Activated CD4-positive, alpha-beta T cell treated with anti-CD3 and anti-CD28 coated beads for 36 hours (primary cell): ENCODE measurements at places on chromosomes 13 and 19. TPM values are rescaled to one million over a fixed set of nuclear protein-coding genes. Genes with fewer than 3 reads are reported as not detected.

DNA sequence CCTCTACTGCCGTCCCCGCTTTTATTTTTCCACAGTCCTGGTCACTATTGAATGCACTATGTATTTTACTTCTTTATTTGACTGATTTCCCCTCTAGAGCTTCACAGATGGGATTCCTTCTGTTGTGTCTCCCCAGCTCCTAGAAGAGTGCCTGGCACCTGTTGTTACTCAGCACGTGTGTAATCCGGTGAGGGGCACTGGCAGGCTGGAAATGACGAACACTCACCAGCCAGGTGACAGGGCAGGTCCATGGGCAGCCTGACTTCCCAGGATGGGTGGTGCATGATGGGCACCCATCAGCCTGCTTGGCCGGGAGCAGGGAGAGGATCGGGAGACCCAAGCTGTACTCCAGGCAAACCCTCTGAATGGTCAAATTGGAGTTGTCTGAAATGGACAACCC is 67.2 kb downstream of the CEBPG start:
- DNase-seq, result no peak
- no peaks in the 10 kb centered on the region for H3K36me3 ChIP-seq
- H3K4me1 ChIP-seq, result no peaks in the 10 kb centered on the region
- no peak overlapping the region for H3K4me3 ChIP-seq
- no peak overlapping the region for H3K27ac ChIP-seq
- H3K27me3 ChIP-seq, result no peaks in the 10 kb centered on the region

DNA sequence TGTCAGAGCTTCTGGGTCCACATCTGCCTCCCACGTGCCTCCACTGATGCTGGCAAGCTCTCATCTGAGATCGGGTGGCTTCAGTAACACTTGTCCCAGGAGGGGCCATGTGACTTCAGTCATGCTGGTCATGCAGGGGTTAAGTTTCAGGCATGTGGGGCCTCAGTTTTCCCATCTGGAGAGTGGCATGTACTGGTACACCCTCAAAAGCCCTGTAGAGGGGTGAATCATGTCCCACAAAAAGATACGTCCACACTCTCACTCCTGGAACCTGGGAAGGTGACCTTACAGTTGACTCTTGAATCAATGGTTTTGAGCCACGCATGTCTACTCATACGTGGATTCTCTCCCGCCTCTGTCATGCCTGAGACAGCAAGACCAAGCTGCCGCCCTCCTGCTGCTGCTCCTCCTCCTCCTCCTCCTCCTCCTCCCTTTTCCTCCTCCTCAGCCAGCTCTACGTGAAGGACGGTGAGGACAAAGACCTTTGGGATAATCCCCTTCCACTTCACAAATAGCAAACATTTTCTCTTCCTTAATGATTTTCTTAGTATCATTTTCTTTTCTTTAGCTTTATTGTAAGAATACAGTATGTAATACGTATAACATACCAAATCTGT is 53.7 kb downstream of the COMP start:
- no peak overlapping the region for H3K27ac ChIP-seq
- no peak for DNase-seq
- H3K36me3 ChIP-seq, result no peaks in the 10 kb centered on the region
- no peaks in the 10 kb centered on the region for H3K27me3 ChIP-seq
- H3K4me1 ChIP-seq, result no peaks in the 10 kb centered on the region

The PDS5B gene
- total RNA-seq, result 51.3 TPM

DNA sequence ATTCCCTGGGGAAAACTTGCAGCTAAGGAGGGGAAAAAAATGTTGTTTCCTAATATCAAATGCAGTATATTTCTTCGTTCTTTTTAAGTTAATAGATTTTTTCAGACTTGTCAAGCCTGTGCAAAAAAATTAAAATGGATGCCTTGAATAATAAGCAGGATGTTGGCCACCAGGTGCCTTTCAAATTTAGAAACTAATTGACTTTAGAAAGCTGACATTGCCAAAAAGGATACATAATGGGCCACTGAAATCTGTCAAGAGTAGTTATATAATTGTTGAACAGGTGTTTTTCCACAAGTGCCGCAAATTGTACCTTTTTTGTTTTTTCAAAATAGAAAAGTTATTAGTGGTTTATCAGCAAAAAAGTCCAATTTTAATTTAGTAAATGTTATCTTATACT is 33.6 kb downstream of the TNFSF11 start:
- H3K4me1 ChIP-seq, result no peaks in the 10 kb centered on the region
- no peak overlapping the region for H3K27ac ChIP-seq
- H3K27me3 ChIP-seq, result peaks cover 3% of the 10 kb centered on the region

The ZNF419 gene
- total RNA-seq, result 6.3 TPM

DNA sequence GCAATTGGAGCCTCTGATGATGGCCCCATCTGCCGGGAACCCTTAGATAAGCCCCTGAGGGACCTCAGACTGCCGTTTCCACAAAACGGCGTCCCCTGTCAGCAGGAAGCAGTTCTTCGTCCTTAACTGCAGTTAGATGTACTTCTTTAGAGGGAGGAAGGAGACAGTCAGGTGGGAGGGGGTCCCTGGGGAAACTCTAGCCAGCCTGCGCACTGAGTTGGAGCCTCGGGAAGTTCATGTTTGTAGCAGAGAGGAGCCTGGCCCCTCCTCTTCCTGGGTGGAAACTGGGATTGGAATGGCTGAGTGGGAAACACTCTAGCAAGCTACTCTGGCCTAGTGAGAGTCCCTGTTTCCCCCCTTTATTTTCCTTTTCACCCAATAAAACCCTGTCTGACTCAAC is 612.4 kb downstream of the PCDH9 start:
- no peak for DNase-seq
- H3K27me3 ChIP-seq, result no peaks in the 10 kb centered on the region
- no peaks in the 10 kb centered on the region for H3K4me1 ChIP-seq
- H3K4me3 ChIP-seq, result no peak overlapping the region
- H3K27ac ChIP-seq, result no peak overlapping the region

GRCh38 chr19:405121-405965 is 3.6 kb downstream of the C2CD4C start:
- no peak overlapping the region for H3K4me3 ChIP-seq
- no peak for DNase-seq
- peaks cover 21% of the 10 kb centered on the region for H3K27me3 ChIP-seq
- H3K36me3 ChIP-seq, result no peaks in the 10 kb centered on the region
- H3K27ac ChIP-seq, result no peak overlapping the region

DNA sequence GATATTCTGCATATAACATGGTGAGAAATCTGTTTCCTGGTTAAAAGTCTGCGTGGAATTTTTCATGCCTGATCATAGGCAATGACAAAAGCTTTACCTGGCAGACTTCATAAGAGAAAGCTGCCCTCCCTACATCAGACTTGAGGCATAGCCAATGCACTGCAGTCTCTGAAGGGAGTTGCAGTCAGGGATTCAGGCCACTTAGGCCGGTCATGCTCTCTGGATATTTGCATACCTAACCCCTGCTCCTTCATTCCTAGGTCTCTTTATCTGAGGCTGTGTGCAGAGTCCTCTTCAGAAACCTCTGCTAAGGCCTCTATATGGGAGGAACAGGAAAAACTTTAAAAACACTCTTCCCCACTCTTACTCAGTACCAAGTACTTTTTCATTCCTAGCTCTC is 287.4 kb downstream of the PCDH17 start:
- no peaks in the 10 kb centered on the region for H3K4me1 ChIP-seq
- DNase-seq, result no peak
- H3K4me3 ChIP-seq, result no peak overlapping the region
- no peaks in the 10 kb centered on the region for H3K36me3 ChIP-seq
- no peaks in the 10 kb centered on the region for H3K27me3 ChIP-seq

The XAB2 gene
- total RNA-seq, result 48.3 TPM

- H3K36me3 ChIP-seq, result peaks cover 25% of the 10 kb centered on the region
- no peak for DNase-seq
- H3K4me3 ChIP-seq, result no peak overlapping the region
- H3K27me3 ChIP-seq, result no peaks in the 10 kb centered on the region
- H3K27ac ChIP-seq, result no peak overlapping the region
These were observed 13.5 kb downstream of the ZSCAN5A start for GRCh38 chr19:56301155-56301554.
